ENCODE measurements at places on chromosomes 6 and 20.
A peak's percentile ranks its signal among the peaks of the same experiment; 100 is the strongest.

DNA sequence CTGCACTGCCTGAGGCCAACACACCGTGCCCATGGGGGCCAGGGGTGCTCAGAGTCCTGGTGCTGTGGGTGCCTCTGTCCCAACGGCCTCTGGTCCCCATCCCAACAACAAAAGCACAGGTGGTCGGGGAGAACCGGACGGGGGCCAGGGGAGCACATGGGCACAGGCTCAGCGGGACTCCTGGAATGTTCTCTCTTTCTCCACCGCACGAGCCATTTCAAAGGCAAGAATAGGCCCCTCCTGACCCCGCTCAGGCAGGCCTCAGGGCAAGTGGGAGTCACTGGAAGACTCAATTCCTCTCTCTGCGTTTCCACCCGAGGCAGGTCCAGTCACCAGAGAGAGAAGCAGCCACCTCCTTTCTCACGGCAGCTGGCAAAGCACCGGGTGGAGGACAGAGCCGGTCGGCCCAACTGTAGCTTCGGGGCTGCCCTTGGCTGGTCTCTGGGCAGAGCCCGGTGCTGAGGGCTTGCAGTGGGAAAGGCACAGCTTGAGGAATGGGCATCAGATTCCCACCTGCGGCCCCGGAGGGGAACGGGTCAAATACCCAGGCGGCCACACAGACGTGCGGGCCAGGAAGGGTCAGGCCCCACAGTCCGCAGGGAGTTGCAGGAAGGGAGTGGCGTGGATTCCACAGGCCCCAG, 55.2 kb downstream of the KCNQ2 start:
- peaks cover 4% of the 10 kb centered on the region for H3K27me3 ChIP-seq
- H3K4me1 ChIP-seq: no peaks in the 10 kb centered on the region
- no peak overlapping the region for H3K27ac ChIP-seq
- no peak overlapping the region for H3K4me3 ChIP-seq
- no peak for DNase-seq
- no peaks in the 10 kb centered on the region for H3K36me3 ChIP-seq

DNA sequence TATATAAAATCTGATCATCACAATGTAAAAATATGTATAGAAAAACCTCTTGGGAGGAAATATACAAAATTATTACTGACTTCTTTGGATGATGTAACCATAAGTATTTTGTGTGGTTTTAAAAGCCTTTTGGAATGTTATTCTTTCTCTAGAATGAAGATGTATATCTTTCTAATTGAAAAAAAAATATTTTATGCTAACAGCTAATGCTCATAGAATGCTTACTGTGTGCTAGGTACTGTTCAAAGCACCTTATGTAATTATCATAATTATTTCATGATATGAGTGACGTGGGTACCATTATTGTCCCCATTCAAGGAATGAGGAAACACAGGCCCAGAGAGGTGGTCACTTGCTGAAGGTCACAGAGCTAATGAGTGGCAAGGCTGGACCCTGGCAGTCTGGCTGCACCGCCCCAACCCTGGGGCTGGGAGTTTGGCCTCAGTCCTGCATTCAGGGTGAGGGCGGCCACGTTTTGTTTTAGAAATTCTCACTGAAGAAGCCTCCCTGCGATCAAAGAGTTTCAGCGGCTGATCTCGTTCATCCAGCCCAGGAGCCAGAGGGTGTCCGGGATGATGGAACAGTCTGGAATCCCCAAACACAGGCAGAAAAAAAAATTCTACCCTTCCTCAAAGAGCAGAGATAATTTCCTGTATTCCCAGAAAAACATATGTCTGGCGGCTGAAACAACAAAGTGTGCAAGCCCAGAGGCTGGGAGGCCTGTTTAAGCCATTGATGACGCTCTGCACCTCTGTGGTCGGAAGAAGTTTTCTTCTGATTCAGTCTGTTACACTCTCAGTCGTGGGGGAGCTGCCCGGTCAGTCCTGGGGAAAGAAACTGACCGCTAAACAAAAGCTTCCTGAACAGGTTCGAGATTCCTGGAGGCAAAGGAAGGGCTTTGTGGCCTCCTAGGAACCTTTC, 37.3 kb downstream of the TFEB start:
- no peak overlapping the region for H3K4me3 ChIP-seq
- DNase-seq: no peak
- no peaks in the 10 kb centered on the region for H3K27me3 ChIP-seq

DNA sequence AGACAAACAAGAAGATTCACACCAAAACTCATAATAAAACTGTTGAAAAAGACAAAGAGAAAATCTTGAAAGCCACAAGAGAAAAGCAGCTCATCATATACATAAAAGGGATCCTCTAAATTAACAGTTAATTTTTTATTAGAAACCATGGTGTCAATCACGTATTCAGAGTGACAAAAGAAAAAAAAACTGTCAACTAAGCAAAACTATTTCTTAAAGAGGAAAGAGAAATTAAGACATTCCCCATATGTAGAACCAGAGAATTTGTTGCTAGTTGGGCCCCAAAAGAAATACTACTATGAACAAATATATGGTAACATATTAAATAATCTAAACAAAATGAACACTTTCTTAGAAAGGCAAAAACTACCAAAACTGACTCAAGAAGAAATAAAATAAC, 74.3 kb upstream of the TENT5A start:
- H3K4me3 ChIP-seq: no peak overlapping the region
- no peak for DNase-seq
- H3K4me1 ChIP-seq: no peaks in the 10 kb centered on the region
- H3K27ac ChIP-seq: no peak overlapping the region
- no peaks in the 10 kb centered on the region for H3K36me3 ChIP-seq
- no peaks in the 10 kb centered on the region for H3K27me3 ChIP-seq

GRCh38 chr6:43476746-43477145, 624 bp upstream of the TJAP1 start:
- peak overlapping the region; percentile 91 for H3K27ac ChIP-seq
- H3K36me3 ChIP-seq: no peaks in the 10 kb centered on the region
- no peaks in the 10 kb centered on the region for H3K27me3 ChIP-seq
- peaks cover 29% of the 10 kb centered on the region for H3K4me1 ChIP-seq
- no peak for DNase-seq

- no peak for DNase-seq
- no peaks in the 10 kb centered on the region for H3K36me3 ChIP-seq
- no peaks in the 10 kb centered on the region for H3K27me3 ChIP-seq
These were observed 164.0 kb downstream of the SOBP start for GRCh38 chr6:107653861-107654394.

Measured in CD4-positive, alpha-beta T cell (primary cell).